ENCODE measurements at places on chromosomes 2 and 18.
A peak's percentile ranks its signal among the peaks of the same experiment; 100 is the strongest.

- DNase-seq = no peak
These were observed 29.7 kb downstream of the XDH start for GRCh38 chr2:31384771-31385276.

DNA sequence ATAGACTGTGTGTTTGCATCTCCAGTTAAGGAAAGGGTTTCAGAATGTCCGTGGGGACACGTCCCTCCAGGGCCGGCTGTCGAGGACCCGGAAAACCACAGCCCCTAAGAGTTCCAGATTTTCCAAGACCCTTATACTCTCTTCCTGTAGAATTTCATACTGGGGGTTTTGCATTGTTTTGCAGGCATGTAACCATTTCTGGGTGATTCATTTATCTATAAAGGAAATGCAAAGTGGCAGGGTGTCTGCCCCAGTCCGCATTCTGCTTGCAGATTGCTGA is 8.5 kb downstream of the SP9 start:
- DNase-seq = no peak

DNA sequence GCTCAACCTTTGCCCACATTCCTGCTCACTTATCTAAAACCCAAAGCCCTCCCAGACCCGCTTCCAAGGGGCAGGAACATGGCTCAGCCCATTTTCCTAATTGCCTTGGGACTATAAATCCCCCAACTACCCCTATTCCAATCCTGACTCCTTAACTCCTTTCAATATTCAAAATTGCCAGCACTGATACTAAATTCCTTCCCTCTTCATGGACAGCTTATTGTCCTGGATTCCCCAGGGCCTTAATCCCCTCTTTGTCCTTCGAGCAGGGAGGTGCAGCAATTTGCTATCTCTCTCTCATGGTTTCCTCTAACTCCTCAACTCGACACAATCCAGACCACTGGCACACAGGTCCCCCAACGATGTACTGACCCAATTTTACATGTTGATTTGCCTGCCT is 99.1 kb downstream of the SLC25A12 start:
- DNase-seq = no peak

GRCh38 chr2:186256540-186256939 is 229.5 kb upstream of the ZC3H15 start:
- no peak for DNase-seq

GRCh38 chr18:13051950-13052349 is 60.8 kb downstream of the CEP192 start:
- DNase-seq = no peak

DNA sequence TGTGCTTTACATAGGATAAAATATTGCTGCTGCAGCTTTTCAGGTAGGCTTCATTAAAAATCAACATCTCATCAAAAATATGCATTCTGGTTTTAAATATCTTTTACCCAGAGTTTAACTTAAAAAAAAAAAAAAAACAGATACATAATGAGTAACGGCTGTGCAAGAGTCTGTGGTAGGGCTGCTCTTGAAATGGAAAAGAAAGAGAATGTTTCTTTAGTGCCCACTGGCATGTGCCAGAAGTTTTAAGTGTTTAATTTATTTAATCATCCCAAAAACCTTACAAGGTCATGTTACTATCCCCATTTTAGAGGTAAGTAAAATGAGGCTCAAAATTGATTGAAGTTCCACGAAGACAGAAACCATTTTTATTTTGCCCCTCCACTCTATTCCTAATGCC is 92.1 kb downstream of the SLC8A1 start:
- DNase-seq = no peak

GRCh38 chr18:4264347-4264791 is 190.7 kb downstream of the DLGAP1 start:
- DNase-seq = no peak

GRCh38 chr18:62521593-62521992 is 1.2 kb upstream of the ZCCHC2 start:
- no peak for DNase-seq

- DNase-seq = no peak
These were observed 3.4 kb downstream of the ASAP2 start for GRCh38 chr2:9210030-9210429.

GRCh38 chr2:231601356-231602229 is 8.9 kb downstream of the TEX44 start:
- peak; percentile 79 for DNase-seq

DNA sequence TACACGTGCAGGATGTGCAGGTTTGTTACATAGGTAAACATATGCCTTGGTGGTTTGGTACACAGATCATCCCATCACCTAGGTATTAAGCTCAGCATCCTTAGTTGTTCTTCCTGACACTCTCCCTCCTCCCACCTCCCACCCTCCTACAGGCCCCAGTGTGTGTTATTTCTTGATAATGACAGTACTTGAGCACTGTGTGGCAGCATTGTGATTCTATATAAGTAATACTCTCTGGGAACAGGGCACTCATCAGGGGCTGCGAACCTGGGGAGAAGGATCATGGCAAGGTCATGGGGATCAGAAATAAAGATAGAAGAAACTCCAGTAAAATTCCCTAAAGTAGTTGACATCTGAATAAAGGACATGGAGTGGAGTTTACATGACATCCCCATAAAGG is 1256.2 kb upstream of the CRIM1 start:
- DNase-seq = no peak

DNA sequence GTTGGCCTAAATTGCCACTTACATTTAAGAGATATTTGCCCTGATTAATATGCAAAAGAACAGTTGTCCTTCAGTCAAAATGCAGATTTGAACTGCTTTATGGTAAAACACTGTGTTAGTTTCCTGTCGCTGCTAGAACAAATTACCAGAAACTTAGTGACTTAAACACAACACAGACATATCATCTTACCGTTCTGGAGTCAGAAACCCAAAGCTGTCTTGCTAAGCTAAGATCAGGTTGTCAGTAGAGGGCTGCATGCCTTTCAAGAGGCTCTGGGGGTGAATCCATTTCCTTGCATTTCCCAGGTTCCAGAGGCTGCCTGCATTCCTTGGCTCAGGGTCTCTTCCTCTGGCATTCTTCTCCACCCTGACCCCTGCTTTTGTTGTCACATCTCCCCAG is 149.5 kb downstream of the FAM161A start:
- no peak for DNase-seq

DNA sequence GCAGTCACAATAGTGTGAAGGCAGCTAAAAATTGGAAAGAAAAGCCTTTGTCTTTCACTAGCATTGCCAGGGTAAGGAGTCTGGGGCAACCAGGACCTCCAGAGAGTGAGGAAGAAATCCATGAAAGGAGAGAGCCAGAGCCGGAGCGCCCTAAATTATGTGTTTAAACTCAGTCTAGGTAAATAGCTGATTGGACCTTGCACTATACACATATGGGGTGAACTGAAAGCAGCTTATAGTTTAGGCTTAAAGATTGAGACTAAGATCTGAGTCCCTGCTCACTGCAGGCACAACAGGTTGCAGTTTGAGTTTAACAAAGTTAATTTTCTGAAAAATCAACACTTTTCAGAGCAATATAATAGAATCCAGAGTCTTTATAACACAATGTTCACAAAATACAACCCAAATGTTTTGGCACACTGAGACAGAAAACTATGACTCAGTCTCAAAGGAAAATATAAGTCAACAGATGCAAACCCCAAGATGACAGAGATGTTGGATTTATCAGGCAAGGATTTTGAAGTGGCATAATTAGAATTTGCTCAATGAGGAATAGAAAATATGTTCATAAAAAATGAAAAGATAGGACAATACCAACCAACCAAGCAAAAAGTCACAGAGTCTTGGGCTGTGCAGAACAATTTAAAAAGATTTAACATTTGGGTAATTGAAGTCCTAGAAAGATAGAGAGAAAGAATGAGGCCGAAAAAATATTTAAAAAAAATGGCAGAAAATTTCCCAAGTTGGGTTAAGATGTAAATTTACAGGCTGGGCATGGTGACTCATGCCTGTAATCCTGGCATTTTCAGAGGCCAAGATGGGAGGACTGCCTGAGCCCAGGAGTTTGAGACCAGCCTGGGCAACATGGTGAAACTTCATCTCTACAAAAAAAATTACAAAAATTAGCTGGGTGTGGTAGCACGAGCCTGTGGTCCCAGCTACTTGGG is 39.6 kb downstream of the DOK1 start:
- DNase-seq = no peak

DNA sequence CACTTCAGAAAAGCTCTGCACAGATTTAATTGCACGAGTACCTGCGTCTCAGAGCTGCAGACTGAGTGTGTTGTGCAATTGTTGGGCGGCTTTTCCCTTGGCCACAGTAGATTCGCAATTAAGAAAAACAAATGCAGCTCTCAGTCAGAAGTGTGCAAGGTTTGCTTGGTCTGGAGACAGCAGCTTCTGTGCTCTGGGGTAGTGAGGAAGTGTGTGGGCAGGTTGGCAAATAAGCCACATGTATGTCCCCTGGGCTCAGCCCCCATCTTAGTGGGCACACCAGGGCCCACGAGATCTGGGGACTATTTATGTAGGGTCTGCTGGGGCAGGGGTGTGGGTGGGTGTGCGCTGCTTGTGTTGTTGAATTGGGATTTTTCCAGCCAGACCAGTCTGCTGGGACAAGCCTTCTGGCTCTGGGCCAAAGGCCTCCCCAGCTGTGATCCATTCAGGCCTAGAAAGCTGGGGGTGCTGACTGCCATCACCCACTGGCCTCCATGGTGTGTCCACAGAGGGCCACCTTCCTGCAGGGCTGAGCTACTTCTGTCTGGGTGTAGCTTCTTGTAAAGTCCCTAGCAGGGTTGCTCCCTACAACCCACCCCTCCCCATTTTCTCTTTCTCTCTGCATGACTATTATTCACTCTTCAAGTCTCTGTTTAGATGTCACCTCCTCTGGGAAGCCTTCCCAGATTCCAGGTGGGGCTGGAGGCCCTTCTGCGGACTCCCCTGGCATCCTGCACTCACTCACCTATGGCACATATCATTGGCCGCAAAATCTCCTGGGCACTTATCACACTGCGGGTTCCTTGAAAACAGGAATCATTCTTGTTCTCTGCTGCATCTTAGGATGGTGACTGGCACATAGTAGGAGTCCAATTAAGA is 67.8 kb downstream of the ODC1 start:
- DNase-seq = no peak

DNA sequence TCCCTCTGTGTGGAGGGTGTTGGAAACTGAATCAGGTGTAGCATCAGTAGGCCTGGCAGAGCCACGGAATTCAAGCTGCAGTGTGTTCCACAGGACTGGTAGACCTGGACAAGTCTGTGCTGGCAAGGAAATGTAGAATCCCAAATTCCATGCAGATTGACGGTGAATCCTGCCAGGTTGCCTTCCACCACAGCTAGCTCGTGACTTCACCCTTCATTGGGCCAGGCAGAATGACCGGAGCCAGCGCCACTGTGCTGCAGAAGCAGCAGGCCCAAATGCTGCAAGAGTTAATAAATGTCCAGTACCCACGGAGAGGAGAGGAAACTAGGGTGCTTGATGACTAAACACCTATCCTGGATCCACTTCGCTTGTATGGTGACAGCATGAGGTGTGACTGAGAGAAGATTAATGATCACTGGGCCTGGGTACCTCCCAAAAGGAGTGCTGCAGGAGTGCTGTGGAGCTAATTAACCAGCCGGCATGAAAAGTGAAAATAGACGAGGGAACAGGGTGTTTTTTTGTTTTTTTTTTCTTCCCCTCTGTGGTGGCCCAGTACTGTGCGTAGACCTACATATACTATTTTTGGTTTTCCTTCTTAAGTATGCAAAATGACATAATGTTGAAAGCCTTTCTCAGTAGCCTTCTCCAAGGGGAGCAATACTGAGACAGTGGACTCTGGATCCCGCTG is 122.2 kb downstream of the TANC1 start:
- DNase-seq = no peak

DNA sequence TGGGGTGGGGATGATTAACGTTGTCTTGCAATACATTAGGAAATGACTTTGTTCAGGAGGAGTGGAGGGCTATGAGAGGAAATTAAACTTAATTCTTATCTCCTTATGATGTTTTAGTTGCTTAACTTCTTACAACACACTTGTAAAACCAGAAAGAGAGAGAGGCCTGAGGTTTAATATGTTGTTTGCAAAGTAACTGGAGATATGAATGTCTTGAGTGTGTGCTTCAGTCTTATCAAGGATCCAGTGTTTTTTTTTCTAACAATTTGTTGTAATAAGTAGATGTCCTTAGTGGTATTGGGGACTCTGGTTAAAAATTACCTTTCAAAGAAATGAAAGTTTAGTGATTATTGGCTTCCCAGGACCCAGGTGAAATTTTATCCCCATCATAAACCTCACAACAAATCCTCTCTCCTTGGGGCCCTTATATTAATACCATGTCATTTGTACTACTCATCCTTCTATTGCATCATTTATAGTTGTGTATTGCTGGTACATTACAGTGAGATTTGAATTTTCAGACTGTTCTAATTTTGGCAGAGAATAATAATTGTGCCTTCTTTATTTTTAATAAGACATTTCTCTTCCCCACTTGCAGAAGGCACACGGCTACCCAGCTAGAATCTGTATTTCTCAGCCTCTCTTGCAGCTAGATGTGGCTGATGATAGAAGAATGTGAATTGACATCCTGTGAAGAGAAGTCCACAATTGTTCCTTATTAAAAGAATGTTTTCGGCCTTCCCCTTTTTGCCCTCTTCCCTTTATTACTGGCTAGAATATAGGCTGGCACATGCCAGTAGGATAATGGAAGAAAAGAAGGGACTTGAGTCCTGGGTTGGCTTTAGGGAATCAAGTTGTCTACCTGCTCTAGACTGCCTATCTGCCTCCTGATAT is 91.9 kb upstream of the CXCR4 start:
- DNase-seq = no peak

- no peak for DNase-seq
These were observed 282.6 kb downstream of the CBLN2 start for GRCh38 chr18:72261590-72261989.

- no peak for DNase-seq
These were observed 62.0 kb downstream of the GYPC start for GRCh38 chr2:126717928-126718327.

GRCh38 chr2:62045017-62045543 is 139.6 kb downstream of the COMMD1 start:
- DNase-seq = no peak

- no peak for DNase-seq
These were observed 9.8 kb downstream of the FZD7 start for GRCh38 chr2:202043475-202043874.

DNA sequence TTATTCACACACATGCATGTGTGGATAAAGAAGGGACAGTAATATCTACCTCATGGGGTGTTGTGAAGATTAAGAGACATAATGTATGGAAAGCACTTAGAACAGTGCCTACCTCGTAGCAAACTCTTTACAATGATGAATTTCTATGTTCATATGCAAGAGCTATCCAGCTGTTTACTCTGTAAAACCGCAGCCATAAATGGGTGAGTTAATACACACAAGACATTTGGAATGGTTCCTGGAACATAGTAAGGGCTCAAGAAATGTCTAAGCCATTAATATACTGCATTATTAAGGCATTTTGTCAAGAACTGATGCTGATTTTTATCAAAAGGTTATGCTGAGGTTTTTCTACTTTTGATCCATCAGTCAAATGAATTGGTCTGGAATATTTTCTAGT is 1076.2 kb downstream of the TSN start:
- no peak for DNase-seq

GRCh38 chr2:78351208-78351607 is 674.3 kb upstream of the REG3G start:
- DNase-seq = no peak

GRCh38 chr2:211494085-211494484 is 937.7 kb downstream of the CPS1 start:
- DNase-seq = no peak

- DNase-seq = peak; percentile 48
These were observed 9.7 kb downstream of the IL1RN start for GRCh38 chr2:113136828-113137775.

- no peak for DNase-seq
These were observed 132.4 kb downstream of the MGAT5 start for GRCh38 chr2:134386310-134386709.

- DNase-seq = no peak
These were observed 5.3 kb downstream of the ADCY3 start for GRCh38 chr2:24914713-24915112.

All from activated CD8-positive, alpha-beta memory T cell treated with anti-CD3 and anti-CD28 coated beads, Interleukin-2, amount 50 U/mL, for 4 hours (primary cell).